T-helper 17 cell (primary cell): ENCODE measurements at places on chromosomes 5 and 9.

- DNase-seq: no peak
These were observed 23.9 kb downstream of the RORB start for GRCh38 chr9:74521009-74521408.

DNA sequence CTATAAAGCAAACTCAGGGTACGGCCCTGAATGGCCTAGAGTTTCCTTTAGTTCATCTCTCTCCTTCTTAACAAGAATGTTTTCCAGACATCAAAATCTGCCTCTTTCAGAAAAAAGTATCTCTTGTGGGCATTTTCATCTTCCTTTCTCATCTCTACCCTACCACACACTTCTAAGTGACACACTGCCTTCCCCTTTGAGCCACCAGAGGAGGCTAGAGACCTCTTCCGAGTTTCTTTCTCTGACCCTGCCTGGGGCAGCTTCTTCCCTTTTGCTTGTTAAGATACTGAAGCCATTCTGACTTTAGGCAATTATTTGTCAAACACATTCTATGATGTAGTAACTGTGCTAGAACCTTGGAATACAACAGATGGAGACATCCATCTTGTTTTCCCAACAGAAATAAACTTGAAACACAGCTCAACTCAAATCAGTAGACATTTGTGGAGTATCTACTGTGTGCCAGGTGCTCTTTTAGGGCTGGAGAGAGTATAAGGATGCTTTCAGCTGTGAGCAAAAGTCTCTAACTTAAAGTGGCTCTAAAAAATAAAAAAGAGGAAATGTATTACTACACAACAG is 8.6 kb upstream of the SV2C start:
- no peak for DNase-seq

DNA sequence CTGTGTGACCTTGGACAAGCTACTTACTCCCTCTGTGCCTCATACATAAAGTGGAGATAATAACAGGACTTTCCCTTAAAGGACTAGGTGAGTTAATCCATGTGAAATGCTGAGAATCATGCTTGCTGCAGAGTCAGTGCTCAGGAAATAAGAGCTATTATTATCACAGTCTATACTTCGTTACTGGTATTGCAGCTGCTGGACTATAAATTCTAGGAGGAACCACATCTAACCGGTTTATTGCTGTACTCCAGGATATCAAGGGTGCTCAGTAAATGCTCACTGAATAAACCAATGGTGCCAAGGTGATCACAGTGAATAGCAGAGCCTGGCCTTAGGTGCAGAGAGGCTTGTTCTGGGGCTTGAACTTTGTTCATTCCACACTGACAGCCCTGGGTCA is 69.3 kb downstream of the HSPA4 start:
- no peak for DNase-seq

GRCh38 chr5:112616812-112617547 is 120.7 kb upstream of the APC start:
- DNase-seq: no peak

- DNase-seq: no peak
These were observed 138.6 kb downstream of the CEMIP2 start for GRCh38 chr9:71629578-71630215.

- DNase-seq: no peak
These were observed 11.2 kb upstream of the TBC1D9B start for GRCh38 chr5:179918742-179919486.

DNA sequence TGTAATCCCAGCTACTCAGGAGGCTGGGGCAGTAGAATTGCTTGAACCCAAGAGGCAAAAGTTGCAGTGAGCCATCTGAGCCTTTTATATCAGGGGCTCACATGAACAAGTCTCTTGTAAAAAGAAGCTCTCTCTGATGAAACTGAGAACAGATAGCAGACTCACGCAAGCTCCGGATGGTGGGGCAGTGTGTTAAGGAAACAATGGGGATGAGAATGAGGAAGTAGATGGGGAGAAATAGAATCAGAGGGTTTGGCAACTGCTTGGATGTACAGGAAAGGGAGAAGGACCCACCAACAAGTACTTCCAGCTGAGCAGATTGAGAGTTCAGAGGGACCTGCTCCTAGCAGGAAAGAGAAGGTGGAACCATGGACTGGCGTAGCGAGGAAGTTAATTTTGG is 18.6 kb downstream of the TMEM252 start:
- DNase-seq: no peak

DNA sequence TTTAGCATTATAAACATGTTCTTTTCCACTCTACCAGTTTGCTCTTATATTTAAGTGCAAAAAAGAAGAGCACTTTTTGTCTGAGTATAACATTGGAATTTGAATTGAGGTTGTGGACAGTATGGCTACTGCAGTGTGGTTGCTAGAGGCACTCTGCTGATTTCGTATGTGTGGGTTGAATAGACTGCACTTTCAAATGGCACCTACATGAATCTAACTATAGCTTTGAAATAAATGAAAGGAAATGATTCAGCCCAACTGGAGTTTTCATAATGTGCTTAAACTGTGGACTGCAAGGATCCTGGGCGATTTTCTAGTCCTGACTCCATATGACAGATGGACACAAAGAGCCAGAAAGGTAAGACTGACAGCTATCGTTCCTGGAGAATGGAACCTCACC is 657.6 kb upstream of the RIOK2 start:
- DNase-seq: no peak
